ENCODE measurements at places on chromosomes 13 and 19. TPM values are rescaled to one million over a fixed set of nuclear protein-coding genes. Genes with fewer than 3 reads are reported as not detected.

DNA sequence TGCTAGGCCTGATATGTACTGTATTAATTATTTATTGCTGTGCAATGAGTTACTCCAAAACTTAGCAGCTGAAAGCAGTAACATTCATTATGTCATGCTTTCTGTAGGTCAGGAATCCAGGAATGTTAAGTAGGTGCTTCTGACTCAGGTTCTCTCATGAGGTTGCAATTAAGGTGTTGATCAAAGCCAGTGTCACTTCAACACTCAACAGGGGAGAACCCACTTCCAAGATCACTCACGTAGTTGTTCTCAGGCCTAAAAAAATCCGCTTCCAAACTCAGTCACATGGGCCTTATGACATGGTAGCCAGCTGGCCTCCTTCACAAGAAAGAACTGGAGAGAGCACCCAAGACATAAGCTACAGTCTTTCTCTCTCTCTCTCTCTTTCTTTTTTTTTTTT lies 211.1 kb upstream of the NBEA start:
- no peaks in the 10 kb centered on the region for H3K27me3 ChIP-seq
- H3K4me3 ChIP-seq: no peak overlapping the region
- H3K27ac ChIP-seq: no peak overlapping the region
- H3K4me1 ChIP-seq: peaks cover 3% of the 10 kb centered on the region
- no peaks in the 10 kb centered on the region for H3K36me3 ChIP-seq
- DNase-seq: no peak

GRCh38 chr13:63201493-63201892 lies 1785.8 kb upstream of the PCDH20 start:
- H3K4me3 ChIP-seq: no peak overlapping the region
- H3K4me1 ChIP-seq: no peaks in the 10 kb centered on the region
- no peaks in the 10 kb centered on the region for H3K27me3 ChIP-seq
- no peak overlapping the region for H3K27ac ChIP-seq
- DNase-seq: no peak

- no peak overlapping the region for H3K4me3 ChIP-seq
- no peak for DNase-seq
- H3K4me1 ChIP-seq: no peaks in the 10 kb centered on the region
- no peaks in the 10 kb centered on the region for H3K27me3 ChIP-seq
- no peaks in the 10 kb centered on the region for H3K36me3 ChIP-seq
- H3K27ac ChIP-seq: no peak overlapping the region
Observed at GRCh38 chr13:56986121-56986520, 154.6 kb upstream of the PRR20A start.

DNA sequence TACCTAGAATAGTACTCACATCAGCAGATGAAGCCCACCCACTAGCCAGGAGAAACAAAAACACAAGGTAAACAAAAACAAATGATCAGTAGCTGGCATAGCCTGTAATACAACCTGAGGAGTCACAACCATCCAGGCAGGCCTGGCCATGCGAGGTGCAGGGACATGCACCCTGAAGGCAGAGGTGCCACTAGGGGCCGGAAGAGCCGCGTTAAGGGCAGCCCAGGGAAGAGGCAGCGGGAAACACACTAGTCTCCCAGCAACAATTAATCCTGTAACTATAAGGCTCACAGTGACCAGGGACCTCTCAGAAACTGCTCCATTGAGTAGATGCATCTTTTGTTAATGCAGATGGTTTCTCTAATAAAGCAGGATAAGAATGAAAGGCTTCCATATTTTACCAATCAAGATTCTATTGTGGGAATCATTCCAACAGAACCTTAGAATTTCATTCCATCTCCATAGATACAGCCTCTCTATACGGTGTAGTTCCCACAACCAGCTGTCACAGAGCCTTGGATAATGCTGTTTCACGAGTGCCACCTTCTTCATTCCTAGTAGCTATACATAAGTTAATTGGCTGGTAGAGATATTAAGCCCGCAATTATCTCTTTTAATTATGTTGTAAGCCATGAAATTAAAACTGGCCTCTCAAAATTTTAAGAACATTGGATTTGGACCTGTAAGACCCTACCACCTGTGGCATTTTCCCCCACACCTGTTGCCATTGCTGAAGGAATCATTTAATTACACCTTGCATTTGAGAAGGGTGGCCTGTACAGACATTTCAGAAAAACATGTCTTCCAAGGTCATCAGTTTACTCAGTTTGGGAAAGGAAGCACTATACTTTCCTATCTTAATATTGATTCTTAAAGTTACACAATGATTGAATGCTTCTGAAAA lies 28.7 kb downstream of the ANKRD10 start:
- no peaks in the 10 kb centered on the region for H3K27me3 ChIP-seq
- H3K4me1 ChIP-seq: peaks cover 24% of the 10 kb centered on the region
- H3K27ac ChIP-seq: peak overlapping the region; percentile 65
- no peak overlapping the region for H3K4me3 ChIP-seq

- H3K4me3 ChIP-seq: no peak overlapping the region
- DNase-seq: no peak
Observed at GRCh38 chr13:36362914-36363313, 16.7 kb upstream of the SPART start.

DNA sequence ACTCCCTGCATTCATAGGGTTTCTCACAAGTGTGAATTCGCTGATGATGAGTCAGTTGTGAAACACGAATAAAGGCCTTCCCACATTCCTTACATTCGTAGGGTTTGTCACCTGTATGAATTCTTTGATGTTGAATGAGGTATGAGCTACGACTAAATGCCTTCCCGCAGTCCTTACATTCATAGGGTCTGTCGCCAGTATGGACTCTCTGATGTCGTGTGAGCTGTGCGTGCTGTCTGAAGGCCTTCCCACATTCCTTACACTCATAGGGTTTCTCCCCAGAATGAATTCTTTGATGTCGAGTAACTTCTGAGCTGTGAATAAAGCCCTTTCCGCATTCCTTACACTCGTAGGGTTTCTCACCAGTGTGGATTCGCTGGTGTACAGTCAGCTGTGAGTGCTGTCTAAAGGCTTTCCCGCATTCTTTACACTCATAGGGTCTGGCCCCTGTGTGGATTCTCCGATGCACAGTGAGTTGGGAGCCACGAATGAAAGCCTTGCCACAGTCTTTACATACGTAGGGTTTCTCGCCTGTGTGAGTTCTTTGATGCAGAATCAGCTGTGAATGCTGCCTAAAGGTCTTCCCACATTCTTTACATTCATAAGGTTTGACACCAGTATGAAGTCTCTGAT lies 30.5 kb upstream of the COX7A1 start:
- no peak for DNase-seq
- H3K36me3 ChIP-seq: peaks cover 1% of the 10 kb centered on the region
- H3K27ac ChIP-seq: peak overlapping the region; percentile 12

DNA sequence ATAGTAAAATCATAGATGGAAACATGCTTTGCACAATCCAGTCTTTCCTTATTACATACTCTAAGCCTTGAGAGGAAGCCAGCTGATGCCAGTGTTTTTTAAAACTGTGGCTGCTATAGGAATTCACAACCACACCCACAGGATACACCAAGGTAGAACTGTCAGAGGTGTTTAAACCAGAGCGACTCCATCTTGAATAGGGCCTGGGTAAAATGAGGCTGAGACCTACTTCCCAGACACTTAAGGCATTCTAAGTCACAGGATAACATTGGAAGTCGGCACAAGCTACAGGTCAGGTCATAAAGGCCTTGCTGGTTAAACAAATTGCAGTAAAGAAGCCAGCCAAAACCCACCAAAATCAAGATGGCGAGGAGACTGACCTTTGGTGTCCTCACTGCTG lies 1.7 kb downstream of the SCGB2B2 start:
- H3K4me1 ChIP-seq: peaks cover 18% of the 10 kb centered on the region
- peaks cover 18% of the 10 kb centered on the region for H3K36me3 ChIP-seq
- no peak for DNase-seq
- no peak overlapping the region for H3K27ac ChIP-seq
- H3K27me3 ChIP-seq: peaks cover 8% of the 10 kb centered on the region

GRCh38 chr19:42152910-42153671 lies 20.8 kb upstream of the POU2F2 start:
- H3K27ac ChIP-seq: no peak overlapping the region
- peaks cover 31% of the 10 kb centered on the region for H3K4me1 ChIP-seq
- no peak for DNase-seq
- H3K27me3 ChIP-seq: peaks cover 62% of the 10 kb centered on the region
- no peak overlapping the region for H3K4me3 ChIP-seq

- H3K27ac ChIP-seq: no peak overlapping the region
- H3K27me3 ChIP-seq: no peaks in the 10 kb centered on the region
- H3K36me3 ChIP-seq: peaks cover 12% of the 10 kb centered on the region
- no peak overlapping the region for H3K4me3 ChIP-seq
- no peak for DNase-seq
- no peaks in the 10 kb centered on the region for H3K4me1 ChIP-seq
Observed at GRCh38 chr19:55694656-55695491, 19.8 kb downstream of the EPN1 start.

DNA sequence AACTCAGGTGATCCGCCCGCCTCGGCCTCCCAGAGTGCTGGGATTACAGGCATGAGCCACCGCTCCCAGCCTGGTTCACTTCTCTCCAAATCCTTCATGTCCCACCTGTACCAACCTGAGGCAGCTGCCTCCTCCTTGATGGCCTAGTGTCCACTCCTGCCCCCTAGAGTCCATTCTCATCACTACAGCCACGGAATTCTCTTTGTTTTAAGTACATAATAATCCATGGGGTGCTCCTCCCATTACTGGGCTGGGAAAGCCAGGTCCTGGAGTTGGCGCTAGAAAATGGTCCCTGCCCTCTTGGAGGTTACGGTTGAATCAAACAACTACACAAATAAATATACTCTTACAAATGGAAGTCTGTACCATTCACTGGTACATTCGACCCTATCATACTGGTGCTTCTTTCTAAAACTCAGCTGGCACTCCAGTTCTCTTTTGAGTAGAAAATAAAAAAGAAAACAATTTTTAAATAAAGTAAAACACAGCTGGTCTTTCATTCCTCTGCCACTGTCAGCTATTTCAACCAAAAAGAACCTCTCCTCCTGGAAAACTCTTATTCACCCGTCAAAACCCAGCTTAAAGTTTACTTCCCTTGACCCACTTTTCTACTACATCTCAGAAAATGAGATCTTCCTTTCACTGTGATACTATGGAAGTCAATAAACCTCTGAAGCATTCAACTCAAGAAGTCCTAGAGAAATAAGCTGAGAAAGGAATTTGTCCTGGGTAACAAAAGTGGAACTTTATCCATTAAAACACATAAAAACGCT lies 22.4 kb upstream of the ARHGEF18 start:
- no peak overlapping the region for H3K27ac ChIP-seq
- peaks cover 5% of the 10 kb centered on the region for H3K36me3 ChIP-seq
- no peaks in the 10 kb centered on the region for H3K27me3 ChIP-seq
- no peak for DNase-seq
- H3K4me1 ChIP-seq: peaks cover 1% of the 10 kb centered on the region

- DNase-seq: no peak
- no peaks in the 10 kb centered on the region for H3K36me3 ChIP-seq
- H3K4me3 ChIP-seq: no peak overlapping the region
- peaks cover 4% of the 10 kb centered on the region for H3K4me1 ChIP-seq
- no peak overlapping the region for H3K27ac ChIP-seq
Observed at GRCh38 chr19:918481-919198, 1.5 kb downstream of the KISS1R start.

GRCh38 chr13:73059460-73060250 lies 850 bp downstream of the KLF5 start:
- H3K27ac ChIP-seq: peak overlapping the region; percentile 96
- H3K27me3 ChIP-seq: peaks cover 3% of the 10 kb centered on the region
- peaks cover 54% of the 10 kb centered on the region for H3K4me1 ChIP-seq
- peak; percentile 63 for DNase-seq
- peak overlapping the region; percentile 94 for H3K4me3 ChIP-seq

- no peak for DNase-seq
- H3K4me3 ChIP-seq: no peak overlapping the region
- H3K27ac ChIP-seq: peak overlapping the region; percentile 59
- peaks cover 13% of the 10 kb centered on the region for H3K36me3 ChIP-seq
- H3K4me1 ChIP-seq: peaks cover 3% of the 10 kb centered on the region
Observed at GRCh38 chr19:18912933-18913332, 6.3 kb downstream of the COPE start.

DNA sequence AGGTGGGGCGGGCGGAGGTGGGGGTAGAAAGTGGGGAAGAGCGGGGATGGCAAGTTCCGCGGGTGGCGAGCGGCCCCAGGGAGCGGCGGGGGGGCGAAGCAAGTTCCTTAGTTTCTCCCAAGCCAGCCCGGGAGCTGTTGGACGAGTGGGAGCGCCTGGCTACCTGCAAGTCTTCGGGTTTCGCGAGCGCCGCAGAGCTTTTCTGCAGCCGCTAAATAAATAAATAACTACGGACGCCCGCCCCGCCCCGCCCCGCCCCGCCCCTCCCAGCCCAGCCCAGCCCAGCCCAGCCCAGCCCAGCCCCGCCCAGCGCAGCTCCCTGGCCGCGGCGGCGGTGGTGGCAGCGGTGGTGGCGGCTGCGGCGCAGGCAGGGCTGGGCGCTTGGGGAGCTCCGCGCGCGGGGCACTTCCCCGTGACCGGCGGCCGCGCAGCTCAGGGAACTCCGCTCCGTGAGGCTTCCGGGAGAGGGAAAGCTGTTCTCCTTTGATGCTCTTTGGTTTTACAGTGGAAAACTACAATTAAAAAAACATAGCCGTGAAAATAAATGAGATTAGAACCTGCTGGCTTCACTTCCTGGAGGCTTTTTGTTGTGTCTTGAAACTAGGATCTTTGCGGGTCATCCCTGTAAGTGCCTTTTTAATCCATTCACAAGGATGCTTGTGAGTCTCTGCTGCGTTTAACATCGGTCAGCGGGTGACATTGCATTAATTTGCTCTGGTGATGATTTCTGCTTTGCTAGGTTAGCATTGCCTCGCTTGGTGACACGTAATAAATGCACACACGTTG lies at the start of gene UBE2L5:
Gene UBE2L5, plus strand, starts transcription at position 440 of the 786 bp plus-strand sequence. CDS start 5,498 bp downstream, outside the sequence.
- peak; percentile 59 for DNase-seq
- H3K27me3 ChIP-seq: peaks cover 73% of the 10 kb centered on the region
- peak within 1 kb of the TSS; percentile 76 for H3K4me3 ChIP-seq

The TRAPPC5 gene
- 88.8 TPM for total RNA-seq

The TRMT1 gene
- 51.5 TPM for total RNA-seq

The KEAP1 gene
- total RNA-seq: 64.7 TPM
